ENCODE measurements at places on chromosomes 1 and 21. TPM values are rescaled to one million over a fixed set of nuclear protein-coding genes. Genes with fewer than 3 reads are reported as not detected.

GRCh38 chr1:4298361-4299083, 355.9 kb upstream of the AJAP1 start:
- no peak for DNase-seq

DNA sequence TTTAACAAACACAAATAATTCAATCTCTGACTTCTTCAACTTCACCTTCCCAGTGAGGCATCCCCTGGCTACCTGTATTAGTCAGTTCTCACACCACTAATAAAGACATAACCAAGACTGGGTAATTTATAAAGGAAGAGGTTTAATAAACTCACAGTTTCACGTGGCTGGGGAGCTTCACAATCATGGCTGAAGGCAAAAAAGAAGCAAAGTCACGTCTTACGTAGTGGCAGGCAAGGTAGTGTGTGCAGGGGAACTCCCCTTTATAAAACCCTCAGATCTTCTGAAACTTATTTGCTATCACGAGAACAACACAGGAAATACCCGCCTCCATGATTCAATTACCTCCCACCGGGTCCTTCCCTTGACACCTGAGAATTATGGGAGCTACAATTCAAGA, 478.5 kb downstream of the ADGRL2 start:
- DNase-seq = no peak

DNA sequence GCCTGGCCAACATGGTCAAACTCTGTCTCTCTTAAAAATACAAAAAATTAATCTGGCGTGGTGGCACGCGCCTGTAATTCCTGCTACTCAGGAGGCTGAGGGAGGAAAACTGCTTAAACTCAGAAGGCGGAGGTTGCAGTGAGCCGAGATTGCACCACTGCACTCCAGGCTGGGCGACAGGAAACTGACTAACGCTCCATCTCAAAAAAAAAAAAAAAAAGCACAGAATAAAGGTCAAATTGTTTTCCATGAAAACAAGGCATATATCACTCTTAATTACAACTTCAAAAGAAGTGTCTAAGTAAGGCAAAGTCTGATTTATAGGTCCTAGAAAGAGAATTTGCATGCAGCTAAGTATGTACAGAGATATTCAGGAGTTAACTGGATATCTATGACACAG, 25.6 kb downstream of the EYA3 start:
- DNase-seq = no peak

- DNase-seq = no peak
These were observed 9.6 kb downstream of the CFAP45 start for GRCh38 chr1:159890390-159890789.

Gene CCDC27
- 0.11 TPM for polyA plus RNA-seq

Gene LCE3D
- polyA plus RNA-seq = not detected

DNA sequence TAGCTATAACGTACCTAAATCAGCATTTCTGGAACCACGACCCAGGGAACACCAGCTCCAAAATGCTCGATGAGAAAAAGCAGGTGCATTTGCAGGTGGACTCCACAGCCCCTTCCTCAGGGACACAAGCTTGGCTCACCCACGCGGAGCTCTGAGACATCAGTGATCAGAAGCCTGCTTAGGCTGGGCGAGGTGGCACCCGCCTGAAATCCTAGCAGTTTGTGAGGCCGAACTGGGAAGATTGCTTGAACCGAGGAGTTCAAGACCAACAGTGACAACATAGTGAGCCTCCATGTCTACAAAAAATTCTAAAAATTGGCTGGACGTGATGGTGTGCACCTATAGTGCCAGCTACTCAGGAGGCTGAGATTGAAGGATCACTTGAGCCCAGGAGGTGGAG, 2.5 kb upstream of the TSPEAR start:
- DNase-seq = no peak

Gene HTR1D
- polyA plus RNA-seq = 0.48 TPM

DNA sequence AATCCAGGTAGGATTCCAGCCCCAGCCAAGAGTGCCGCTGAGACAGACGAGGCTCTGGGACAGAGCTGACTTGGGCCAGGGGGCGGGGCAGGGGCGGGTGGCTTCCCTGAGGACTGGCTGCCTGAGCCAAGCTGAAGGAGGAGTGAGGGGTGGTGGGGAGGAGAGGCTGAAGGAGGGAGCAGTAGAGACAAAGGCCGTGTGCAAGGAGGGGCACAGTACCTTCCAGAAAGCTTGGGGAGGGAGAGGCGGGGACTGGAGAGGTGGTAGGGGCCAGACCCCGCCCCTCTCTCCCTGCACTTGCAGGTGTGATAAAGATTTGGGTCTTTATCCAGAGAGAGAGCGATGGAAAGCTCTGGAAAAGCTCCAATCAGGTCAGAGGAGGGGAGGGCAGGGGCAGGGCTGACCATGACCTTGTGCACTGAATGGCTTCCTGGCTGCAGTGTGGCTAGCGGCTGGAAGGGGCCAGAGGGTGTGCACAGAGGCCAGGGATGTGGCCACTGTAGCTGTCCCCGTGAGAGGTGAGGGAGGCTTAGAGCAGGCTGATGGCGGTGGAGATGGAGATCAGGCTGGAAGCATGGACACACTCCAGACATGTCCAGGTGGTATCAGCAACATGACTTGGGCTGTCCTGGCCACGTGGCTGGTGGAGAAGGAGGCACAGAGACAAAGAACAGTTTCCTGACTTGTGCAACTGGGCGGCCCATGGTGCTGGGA, 6.7 kb upstream of the EPHA8 start:
- DNase-seq = no peak

Gene ITLN2
- not detected for polyA plus RNA-seq

Gene OR6K3
- 0.14 TPM for polyA plus RNA-seq

DNA sequence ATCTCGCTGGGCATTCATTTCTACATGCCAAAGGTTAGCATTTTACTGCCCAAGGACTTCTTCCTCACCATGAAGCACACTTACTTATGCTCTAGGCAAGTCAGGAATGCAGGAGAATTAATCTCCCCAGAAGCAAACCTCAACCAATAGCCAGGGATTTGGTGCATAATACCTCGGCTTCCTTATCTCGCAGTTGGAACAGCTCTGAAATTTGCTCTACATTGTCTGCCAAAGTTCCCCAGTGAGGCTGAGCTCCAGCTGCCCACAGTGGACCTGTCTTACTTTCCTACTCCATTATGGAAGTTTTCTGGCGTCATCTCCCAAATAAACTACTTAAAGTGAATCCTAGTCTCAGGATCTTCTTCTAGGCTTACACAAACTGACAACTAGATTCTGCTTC, 57.6 kb upstream of the PPM1J start:
- DNase-seq = no peak

DNA sequence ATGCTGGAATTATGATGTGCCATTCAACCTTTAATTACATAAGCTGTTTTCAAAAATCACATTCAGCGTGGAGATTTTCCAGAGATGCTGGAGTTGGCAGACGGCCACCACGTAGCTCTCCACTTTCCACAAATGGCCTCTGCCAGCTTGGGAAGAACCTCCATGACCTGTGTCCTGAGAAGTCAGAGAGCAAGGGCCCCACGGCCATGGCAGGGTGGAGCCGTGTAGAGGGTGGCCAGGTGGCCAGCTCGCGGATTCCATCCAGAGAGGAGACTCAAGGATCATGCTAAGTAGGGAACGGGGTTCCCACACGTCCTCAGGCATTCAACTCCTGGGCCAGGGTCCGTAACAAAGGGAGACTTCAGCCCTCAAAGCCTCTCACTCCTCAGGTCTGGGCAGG, 1.3 kb upstream of the GALE start:
- no peak for DNase-seq

Gene SPRR1A
- polyA plus RNA-seq = not detected
